ENCODE measurements at places on chromosomes 7 and 10.

DNA sequence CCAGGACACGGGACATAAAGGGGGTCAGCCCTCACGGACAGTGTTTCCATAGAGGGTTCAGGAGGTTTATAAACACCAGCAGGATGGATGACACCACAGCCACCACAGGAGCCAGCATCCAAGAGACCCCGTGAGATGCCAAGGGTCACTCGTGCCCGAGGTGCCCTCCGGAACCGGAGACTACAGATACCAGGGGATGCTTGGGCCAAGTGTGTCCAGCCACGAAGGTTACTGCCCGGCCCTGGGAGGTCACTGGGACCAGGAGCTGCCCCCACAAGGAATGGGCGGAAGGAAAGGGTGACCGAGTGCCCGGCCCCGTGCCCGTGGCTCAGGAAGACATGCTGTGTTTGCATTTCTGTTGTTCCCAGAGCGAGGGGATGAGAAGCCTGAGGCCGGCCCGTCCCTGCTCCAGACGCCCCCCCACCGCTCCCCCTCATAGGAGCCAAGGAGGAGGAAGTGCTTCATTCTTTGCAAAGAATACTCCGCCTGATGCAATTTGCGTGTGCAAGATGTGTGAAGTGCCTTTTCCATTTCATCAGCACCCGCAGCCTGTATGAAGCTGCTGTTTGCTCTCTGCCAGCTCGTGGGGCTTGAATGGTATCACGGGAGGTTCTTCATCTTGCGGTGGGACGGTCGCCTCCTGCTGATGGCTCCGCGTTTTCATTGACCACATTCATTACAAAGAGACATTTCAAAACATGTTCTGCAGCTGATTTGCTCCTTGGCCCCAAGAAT lies 176.4 kb downstream of the ELFN1 start:
- no peak for DNase-seq

- no peak for DNase-seq
Observed at GRCh38 chr7:141072548-141073172, 1.2 kb upstream of the TMEM178B start.

DNA sequence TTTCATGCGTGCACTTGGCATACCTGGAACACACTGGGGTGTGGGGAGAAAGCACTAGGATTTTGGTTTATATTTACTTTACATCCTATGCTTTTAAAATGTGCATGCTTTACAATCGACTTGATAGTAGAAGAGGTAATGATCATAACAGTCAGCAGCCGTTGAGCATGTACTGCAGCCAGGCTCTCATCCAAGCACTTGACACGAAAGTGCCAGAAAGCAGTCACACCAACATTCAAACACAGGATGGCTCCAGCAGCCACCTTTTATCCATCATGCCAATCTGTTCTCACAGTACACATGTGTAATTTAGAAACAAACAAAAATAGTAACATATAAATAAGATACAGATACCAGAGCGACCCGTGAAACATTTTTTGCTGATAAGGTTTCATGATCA lies 1.2 kb upstream of the FAM241B start:
- DNase-seq, result no peak

DNA sequence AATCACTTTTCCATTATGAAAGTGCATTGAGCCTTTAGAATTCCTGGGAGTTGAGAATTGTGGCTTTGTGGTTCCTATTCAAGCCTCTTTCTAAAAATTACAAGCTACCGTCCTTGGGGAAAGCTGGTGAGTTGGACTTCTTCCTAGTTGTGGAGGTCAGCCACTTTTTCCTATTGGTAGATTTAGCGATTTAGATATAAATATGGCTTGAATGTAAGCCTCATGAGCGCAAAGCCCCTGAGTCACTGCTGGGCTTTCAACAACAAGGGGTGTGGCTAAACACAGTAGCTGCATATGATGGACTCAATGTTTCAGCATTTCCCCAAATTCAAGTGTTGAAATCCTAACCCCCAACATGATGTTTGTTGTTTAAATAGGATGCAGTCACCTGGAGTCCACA lies 150.0 kb upstream of the IGFBP3 start:
- no peak for DNase-seq

Measured in activated naive CD4-positive, alpha-beta T cell (primary cell).